ENCODE measurements at places on chromosomes 11 and 22. TPM values are rescaled to one million over a fixed set of nuclear protein-coding genes. Genes with fewer than 3 reads are reported as not detected.

- DNase-seq = no peak
These were observed 63.3 kb downstream of the DGCR2 start for GRCh38 chr22:19058713-19059451.

DNA sequence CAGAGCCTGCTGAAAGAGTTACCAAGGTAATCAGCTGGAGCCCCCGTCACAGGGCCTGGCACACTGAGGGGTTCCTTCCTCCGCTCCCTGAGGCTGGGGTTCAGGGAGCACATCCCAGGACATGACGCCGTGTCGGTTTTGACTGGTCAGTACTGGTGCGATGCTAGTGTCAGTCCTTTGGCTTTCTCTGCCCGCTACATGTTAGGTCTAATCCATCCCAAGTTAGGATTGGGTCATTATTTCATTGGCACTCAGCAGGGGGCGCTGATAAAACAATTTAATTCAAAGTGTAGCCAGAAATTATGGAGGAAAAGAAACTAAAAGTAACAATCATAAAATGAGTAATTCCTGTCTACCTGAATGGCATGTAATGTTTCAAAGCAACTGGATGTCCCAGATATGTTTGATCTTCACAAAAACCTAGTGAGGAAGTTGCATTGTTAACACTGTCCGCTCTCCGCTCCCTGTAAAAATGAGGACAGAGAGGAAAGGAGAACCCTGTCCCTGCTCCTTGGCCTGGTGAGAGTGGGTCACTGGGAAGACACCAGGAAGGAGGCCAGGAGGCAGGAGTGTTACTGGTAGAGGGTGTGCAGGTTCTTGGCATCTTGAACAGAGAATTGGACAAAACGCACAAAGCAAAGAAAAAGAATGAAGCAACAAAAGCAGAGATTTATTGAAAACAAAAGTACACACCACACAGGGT lies 27.1 kb downstream of the TSKU start:
- peak; percentile 66 for DNase-seq

GRCh38 chr22:16936625-16937024 lies 71.4 kb downstream of the GAB4 start:
- no peak for DNase-seq

DNA sequence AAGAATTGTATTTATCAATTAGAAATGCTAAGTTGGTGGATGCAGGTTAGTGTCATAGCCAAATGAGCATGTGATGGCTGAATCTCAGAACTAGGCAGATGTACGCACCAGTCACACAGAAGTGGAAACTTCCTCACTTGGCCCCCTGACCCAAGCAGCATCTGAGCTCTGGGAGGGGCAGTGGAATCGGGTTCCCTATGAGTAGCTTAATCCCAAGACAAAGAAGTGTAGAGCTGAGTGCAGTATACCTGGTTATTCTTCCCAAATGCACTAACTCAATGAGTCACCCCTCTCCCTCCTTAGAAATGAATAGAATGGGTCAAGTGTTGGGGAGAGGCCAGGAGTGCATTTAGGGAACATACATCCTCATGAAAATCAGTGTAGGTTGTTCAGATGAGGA lies 224.6 kb downstream of the FAT3 start:
- no peak for DNase-seq

GRCh38 chr22:39388261-39389011 lies 11.1 kb upstream of the TAB1 start:
- DNase-seq = peak; percentile 33

- no peak for DNase-seq
These were observed 16.5 kb downstream of the BRD1 start for GRCh38 chr22:49811020-49811791.

GRCh38 chr11:57202281-57202680 lies 20.5 kb downstream of the LRRC55 start:
- DNase-seq = no peak

- DNase-seq = peak; percentile 47
These were observed 4.7 kb upstream of the TTC36 start for GRCh38 chr11:118522571-118523072.

DNA sequence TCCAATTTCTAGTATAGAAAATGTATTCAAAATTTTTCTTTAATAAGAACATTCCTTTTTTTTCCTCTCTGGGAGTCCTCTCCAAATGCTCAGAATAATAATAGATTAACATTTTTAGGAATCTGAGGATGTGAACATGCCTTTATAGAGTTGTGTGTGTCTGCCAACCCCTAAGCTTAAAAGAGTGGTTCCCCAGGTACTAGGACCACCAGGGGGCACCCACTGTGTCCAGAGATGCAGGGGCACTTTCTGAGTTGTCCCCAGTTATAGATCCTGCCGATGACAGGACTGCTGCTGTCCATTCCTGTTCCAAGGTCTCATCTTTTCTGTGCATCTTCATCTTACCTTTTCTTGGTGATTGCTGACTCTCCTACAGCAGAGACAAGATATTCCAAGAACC lies 27.0 kb upstream of the MICAL2 start:
- DNase-seq = peak; percentile 25

GRCh38 chr22:20532256-20532993 lies 25.0 kb downstream of the MED15 start:
- no peak for DNase-seq

DNA sequence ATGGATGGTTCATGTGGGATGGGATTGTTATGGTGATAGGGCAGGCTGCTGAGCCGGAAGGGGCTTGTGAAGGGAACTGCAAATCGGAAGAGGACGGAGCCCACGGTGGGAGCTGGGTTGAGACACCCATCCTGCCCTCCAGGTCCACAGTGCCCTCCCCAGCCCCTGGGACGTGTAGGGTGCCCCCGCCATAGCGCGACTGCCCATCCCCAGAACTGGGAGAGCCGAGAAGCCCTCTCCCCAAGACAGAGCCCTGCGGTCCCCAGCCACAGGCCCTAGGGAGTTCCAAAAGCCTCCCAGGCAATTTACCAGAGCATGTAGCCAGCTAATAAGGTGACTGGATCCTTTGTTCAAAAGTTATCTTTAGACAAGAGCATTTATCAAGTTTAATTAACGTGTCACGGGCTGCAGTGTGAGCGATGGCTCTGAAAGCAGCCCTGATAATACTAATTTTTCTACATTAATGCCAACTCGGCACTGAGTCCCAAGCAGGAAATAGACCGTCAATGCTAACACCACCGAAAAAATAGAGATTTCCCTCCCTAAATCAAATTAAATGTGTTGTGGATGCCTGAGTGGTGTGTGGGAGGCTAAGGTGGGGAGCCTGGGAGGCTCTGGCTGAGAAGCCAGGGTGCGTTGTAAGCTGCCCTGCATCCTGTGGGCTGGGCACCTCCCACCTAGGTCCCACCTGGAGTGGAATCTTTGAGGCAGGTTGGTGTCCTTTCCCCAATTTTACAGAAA lies 76.8 kb upstream of the RTL6 start:
- DNase-seq = peak; percentile 34

GRCh38 chr22:21445437-21446127 lies 21.6 kb upstream of the TMEM191C start:
- no peak for DNase-seq

- no peak for DNase-seq
These were observed 124.3 kb downstream of the PLEKHA7 start for GRCh38 chr11:16889905-16890304.

GRCh38 chr11:110580571-110580970 lies 131.7 kb downstream of the ARHGAP20 start:
- DNase-seq = no peak

- DNase-seq = peak; percentile 55
These were observed 223 bp downstream of the WT1 start for GRCh38 chr11:32435152-32435480.

GRCh38 chr11:16818284-16818683 lies 79.8 kb downstream of the C11orf58 start:
- DNase-seq = peak; percentile 26

DNA sequence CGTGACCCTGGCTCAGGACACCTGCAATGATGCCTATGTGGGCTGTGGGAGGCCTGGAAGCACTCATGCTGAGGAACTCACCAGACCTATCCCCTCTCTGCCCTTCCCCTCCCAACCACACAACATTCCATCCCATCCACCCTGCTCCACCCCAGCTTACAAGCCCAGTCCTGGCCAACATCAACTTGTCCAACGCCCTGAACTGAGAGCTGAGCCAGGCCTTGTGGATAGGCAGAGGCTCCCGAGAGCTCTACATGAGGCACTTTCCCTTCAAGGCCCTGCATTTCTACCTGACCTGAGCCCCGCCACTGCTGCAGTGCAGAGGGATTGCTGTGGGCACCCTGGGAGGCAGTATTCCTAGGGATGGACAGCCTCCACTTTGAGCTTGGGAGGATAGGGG lies 112.4 kb downstream of the PDE2A start:
- no peak for DNase-seq

- no peak for DNase-seq
These were observed 17.8 kb downstream of the AP1B1 start for GRCh38 chr22:29370537-29370936.

- peak; percentile 70 for DNase-seq
These were observed 790 bp downstream of the RAB1B start for GRCh38 chr11:66268952-66269905.

DNA sequence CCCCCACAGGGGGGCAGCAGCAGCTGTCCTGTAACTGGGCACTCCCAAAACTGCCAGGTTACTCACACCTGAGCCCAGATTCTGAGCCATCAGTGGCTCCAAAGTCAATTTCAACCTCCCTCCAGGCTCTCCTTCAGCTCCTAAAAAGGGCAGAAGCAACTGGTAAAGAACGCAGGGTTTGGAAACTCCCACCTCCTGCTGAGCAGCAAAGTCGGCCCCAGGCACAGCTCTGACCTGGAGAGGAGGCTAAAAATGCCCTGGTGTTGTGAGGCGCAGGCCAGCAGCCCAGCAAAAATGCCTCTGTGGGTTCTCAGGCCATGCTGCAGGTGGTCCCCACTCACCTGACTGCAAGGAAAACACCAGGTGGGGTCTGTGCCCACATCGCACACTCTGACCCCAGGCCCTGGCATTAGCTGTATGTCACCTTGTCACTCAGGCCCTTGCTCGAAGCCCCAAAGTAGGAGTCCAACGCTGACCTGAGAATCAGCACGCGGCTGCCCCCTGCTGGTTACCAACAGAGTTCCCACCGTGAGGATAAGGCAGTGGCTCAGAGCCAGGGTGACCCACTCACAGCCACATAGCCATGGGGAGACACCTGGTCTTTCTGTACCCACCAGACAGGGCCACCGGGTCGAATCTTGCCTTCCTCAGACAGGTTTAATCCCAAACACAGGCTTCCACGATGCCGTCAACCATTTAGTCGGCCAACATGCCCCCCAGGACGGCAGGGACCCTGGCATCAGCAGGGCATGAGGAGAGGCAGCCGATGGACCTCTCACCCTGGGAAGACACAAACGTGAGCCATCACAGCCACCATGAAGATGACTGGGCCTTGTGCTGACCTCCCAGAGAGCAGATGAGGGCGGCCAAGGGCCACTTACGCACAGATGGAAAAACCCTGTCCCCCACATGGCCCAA lies 11.1 kb downstream of the POLR3H start:
- peak; percentile 17 for DNase-seq

DNA sequence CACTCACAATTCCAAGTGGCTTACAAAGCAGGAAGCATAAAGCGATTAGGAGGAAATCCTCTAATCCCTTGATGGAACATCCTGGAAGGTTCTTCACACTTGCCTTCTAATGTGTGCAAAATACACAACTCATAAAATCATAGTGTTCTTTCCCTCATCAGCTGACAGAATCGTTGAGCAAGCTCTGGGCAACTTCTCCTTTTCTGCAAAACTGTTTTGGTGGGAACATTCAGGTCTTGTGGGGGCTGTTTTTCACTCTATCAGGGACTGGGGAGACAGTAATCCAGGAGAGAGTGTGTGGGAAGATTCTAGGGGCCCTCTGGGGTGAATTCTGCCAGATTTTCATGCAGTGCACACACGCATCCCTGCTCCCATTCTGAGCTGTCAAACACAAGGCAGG lies 53.2 kb downstream of the IRAG1 start:
- DNase-seq = no peak

DNA sequence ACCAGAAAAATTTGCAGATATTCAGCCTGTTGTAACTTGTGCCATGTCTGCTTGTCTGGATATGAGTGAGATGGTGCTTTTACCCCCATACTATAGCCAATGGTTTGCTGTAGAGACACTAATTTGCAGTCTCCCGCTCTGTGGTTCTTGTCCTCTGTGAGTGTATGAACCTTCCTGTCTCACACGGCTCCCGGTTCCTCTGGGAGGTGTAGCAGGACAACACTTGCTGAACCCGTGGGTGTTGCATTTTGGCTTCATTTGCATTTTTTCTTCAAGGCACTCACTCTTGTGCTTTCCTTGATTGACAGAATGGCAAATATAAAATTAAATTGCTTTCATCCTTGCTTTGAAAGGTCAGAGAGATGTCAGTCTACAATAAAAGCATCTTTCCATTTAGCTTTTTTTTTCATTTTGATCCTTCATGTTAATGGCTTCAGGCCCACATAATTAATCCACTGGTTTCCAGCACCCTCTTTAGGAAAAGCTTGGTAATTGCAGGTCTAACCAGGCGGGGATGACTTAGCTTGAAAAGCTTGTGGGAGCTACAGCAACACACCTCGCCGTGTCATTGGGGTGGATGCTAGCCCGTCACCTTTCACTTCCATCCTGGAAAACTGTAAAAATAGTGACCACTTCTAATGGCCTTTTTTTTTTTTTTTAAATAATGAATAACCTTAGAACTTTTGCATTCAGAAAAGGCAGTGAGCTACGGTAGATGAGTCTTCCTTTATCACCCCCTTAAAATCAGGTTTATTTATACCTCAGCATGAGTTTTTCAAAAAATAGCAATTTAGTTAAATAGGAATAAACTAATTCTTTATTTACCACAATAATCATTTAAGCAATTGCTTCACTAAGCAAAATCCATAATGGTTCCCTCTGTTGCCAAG lies 27.4 kb upstream of the ST14 start:
- peak; percentile 65 for DNase-seq

DNA sequence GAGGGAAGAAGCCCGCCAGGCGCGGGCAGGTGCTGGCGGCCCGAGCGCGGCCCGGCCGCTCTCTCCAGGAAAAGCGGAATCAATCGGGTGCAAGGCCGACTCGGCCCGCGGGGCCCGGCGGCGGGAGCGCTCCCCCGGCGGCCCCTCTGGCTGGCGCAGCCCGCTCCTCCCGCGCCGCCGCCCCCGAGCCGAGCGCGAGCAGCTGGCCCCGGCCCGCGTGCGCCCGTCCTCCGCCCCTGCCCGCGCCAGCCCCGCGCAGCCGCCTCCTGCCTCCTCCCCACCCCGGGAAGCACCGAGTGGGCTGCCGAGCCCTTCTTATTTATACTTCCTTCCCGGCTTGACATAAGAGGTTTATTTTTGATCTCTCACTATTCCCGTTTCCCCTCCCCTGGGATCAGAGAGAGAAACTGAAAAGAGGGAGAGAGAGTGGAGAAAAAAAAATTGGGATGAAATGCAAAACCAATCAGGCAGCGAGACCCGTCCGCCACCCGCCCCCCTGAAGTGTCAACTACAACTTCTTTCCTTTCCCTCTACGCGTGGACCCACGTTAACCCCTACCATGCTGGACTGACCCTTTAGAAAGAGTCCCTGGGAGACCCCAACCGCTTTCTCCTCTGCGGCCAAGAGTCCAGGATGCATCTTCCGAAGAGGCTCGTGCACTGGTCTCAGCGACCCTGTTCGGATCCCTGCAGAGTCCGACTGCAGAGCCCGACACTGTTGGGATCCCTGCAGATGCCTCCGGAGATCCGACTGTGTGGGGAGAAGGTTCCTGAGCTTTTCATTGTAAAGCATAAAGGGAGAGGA lies at the start of gene ADAMTS8:
Gene ADAMTS8 (minus strand): TSS at position 294 of the 804 bp plus-strand sequence. CDS start 323 bp downstream, outside the sequence.
- DNase-seq = no peak

GRCh38 chr11:23359297-23359696 lies 499.0 kb upstream of the CCDC179 start:
- peak; percentile 92 for DNase-seq

OR4A16 gene
- not detected for total RNA-seq

C11orf52 gene
- not detected for total RNA-seq

LRRC56 gene
- 0.34 TPM for total RNA-seq

P2RY6 gene
- 5.6 TPM for total RNA-seq

CDC45 gene
- total RNA-seq = 32.2 TPM

APLNR gene
- total RNA-seq = not detected

All from M059J (cell line).